Fibroblast of gingiva (primary cell): ENCODE measurements at places on chromosomes 5 and 9.

DNA sequence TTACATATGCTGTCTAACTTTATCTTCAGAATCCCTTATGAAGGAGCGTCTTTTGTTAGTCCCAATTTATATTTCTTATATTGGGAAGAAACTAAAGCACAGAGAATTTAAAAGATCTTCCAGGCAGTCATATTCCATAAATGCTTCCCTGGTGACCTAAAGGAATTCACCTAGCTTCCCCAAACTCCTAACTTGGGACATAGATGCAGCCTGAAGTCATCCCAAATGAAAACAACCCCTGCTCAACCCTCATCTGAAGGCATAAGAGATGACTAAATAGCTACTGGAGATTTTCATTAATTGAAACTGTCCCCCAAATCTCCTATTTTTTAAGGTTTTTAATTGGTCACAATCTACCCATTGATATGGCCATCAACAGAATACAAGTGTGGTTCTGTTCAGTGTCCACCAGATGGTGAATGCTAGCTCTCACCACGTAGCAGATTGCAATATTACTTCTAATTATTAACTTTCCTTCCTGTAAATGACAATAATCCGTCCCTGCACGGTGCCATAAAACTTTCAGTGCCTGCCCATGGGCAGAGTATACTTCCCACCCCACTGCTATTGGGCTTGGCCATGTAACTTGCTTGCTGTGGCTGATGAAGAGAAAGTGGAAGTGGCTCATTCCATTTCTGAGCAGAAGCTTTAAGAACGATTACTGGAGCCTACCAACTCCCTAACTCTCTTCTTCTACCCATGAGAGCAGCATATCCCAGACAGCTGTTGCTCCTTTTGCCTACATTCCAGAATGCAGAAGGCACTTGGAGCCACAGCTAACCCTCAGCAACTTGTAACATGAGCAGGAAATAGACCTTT, 18.7 kb downstream of the PRUNE2 start:
- no peak for DNase-seq

- no peak for DNase-seq
Measured at GRCh38 chr5:56581426-56581825, 233.9 kb upstream of the MAP3K1 start.

DNA sequence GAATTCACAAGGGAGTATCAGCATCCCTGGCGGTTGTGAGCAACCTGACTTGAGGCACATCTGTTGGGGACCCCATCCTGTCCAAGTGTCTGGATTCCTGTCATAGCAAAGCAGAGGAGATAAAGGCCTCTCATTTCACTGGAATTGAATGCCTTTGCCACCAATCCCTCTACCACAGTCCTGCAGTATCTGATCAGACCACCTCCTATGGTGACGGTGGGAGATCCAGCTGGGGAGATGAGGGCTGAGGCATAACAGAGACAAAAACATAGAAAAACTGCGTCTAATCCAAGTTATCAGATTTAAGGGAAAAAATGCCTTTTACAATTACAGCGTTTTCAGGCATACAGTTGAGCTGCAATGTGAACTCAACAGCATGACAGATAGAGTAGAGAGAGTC, 160.7 kb upstream of the TRPC7 start:
- DNase-seq: no peak

DNA sequence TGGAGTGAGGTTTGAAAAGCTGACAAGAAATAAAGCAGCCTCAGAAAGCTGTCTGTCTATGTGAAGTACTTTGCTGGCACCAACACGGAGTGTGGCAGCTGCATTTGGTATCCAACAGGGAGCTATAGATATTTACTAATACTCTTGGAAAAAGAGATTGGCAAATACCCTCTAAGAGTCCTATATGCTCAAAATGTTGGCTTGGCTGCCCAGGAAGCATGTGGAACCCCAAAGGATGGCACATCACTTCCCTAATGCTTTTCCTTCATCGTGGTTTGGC, 398.3 kb downstream of the TLE4 start:
- DNase-seq: no peak

- DNase-seq: no peak
Measured at GRCh38 chr9:92895812-92896436, 18.1 kb upstream of the ZNF484 start.

DNA sequence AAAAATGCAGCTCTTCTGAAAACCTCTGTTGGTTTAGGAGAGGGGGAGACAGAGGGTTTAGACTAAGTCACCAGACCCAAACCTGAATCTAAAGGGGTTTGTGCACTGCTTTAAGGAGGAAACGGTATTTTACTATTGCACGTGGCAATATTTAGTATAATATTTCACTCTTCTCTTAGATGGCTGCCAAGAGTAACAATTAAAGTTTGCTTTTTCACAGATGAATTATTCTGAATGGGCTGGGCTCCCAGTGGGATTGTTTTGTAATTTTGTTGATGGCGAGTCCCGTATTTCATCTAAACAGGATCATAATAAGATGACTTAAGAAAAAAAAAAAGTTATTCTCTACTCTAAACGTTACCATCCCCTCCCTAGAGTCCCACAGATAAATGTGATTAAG, 245.4 kb downstream of the PCSK5 start:
- DNase-seq: peak; percentile 71

DNA sequence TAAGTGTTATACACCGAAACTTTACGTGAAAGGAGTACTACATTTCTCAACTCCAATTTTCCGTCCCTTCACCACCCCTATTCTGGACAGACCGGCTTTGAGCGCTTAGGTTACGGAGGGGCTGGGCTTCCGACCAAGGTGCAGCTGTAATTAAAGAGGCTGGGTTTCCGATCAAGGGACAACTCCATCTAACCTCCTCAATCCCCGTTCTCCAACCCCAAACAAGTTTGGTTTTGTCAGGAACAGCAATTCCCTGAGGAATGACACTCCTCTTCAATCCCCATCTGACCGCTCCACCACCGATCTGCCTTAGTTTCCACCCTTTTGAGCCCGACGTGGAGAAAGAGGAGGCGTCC, 577 bp downstream of the TUT7 start:
- DNase-seq: no peak

DNA sequence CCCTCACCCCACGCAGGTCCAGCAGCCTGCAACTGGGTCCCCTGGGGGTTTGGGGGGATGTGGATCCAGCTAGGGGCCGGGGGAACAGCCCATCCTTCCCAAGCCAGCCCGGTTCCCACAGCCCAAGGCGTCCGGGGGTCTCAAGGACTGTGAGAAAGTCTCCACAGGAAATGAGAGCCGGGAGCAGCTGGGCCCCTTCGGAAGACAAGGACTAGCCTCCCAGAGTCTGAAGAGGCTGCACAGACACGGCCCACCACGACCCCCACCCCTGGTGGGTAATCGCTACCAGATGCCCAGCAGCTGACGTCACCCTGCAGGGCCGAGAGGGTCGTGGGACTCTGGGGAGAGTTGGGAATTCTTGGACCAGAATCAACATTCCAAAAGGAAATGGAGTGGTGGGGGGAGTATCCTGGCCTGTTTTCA, 10.5 kb downstream of the SH2D3C start:
- no peak for DNase-seq
